ENCODE measurements at places on chromosomes 2 and 18.

GRCh38 chr2:191298306-191298705, 53.1 kb downstream of the MYO1B start:
- DNase-seq, result no peak

DNA sequence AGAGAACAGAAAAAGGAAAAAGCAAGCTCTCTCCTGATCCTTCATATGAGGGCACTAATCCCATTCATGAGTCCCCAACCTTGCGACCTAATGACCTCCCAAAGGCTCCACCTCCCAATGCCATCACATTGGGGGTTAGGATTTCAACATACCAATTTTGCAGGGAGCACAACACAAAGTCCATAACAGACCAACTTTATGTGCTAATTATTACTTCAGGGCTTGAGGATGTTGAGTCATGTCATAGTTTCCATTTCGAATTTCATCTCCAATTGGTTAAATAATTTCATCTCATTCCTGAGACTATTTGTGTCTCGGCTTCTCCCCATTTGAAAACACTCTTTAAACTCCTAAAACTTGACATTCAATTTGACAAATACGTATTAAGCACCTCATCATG, 69.9 kb upstream of the KLF7 start:
- DNase-seq, result no peak

DNA sequence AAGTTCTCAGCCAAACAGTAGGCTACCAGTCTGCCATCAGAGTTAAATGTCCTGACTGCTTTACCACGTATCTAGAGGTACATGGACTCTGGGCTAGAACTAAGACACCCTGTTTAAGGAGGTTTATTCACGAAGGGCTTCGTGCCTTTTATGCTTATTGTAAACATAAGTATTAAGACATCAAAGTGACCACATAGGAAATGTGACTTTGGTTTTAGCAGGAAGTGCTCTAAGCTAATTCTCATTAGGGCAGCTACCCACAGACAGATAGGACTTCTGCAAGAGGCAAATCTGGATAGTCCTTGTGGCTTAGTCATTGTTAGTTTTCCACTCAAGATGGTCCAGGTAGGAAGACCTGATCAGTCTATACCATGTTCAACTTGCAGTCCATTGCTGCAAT, 233.3 kb upstream of the MGAT5 start:
- no peak for DNase-seq

- DNase-seq, result no peak
Observed at GRCh38 chr18:29594493-29594892, 1417.6 kb upstream of the CDH2 start.

DNA sequence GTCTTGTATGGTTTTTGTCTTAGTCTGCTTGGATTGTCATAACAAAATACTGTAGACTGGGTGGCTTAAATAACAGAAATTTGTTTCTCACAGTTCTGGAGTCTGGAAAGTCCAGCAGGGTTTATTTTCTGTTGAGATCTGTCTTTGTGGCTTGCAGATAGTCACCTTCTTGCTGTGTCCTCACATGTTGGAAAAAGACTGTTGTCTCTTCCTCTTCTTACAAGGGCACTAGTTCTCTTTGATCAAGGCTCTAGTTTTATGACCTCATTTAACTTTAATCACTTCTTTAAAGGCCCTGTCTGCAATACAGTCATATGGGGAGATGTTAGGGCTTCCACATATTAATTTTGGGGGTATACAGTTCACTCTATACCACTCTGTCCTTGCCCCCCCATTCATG, 56.5 kb downstream of the NBEAL1 start:
- DNase-seq, result no peak

DNA sequence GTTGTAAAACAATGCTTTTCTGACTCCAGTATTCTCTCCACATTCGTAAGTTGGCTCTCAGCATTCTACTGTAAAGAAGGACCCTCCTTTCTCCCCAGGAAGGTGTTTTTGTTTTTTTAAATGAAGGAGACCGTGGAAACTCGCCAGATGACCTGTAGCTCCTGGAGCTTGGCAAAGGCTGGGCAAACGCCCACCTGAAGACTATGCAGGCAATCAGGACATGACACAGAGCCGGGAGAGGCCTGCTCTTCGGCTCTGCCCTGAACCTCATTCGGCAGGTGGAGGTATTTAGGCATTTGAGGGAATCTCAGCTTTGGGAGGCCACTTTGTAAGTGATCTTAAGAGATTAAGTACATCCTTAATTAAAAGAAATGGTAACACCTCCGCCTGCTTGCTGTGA, 17.4 kb downstream of the CASP10 start:
- DNase-seq, result no peak

Measured in stimulated activated CD4-positive, alpha-beta T cell treated with anti-CD3 and anti-CD28 coated beads, Interleukin-12 subunit alpha, Interleukin-12 subunit beta, amount 100 ng/mL, for 4 hours (primary cell).